ENCODE measurements at places on chromosomes 11 and 22. TPM values are rescaled to one million over a fixed set of nuclear protein-coding genes. Genes with fewer than 3 reads are reported as not detected.

Gene UBQLN3
- total RNA-seq, result 0.58 TPM

Gene RAB36
- total RNA-seq, result 2.0 TPM

- no peak for DNase-seq
Observed at GRCh38 chr11:57158599-57158998, 23.2 kb upstream of the LRRC55 start.

DNA sequence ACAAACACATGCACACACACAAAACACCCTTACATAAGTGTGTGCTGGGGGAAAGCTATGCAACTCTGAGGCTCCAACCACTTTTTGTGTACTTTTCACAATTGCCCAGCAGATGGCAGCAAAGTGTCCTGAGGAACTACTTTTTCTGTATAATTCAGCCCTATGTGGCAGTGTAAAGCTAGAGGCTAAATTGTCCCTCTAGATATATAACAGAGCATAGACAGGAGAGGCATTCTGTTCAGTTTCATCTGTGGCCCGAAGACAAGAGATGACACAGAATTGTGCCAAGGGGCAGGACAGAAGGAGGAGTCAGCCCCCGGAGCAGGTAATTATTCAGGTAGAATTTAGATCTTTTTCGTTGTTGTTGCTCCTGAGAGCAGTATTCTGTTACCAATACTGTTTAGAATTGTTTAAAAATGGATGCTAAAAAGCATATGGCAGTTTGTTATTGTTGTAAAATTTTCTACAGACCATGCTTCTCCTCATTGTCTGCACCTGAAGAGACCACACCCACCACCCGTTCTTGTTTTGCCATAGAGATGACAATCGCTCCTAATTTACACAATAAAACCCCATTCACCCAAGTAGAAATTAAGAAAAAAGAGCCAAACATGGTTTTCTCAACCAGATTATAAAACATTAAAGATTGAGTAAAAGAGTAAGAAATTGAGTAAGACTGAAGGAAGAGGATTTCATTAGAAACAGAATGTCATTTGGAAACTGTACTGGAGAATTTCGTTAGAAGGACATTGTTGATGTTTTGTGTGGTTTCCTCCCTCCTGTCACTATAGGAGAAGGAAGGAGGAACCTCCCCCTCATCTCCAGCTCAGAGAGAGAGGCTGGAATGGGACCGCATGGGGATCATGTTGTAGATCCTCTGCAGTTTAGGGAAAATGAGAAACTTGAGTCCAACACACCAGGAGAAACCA is 14.5 kb upstream of the MS4A7 start:
- DNase-seq, result peak; percentile 42

Gene MN1
- 9.1 TPM for total RNA-seq

Gene POU2AF3
- total RNA-seq, result 2.5 TPM

- peak; percentile 3 for DNase-seq
Observed at GRCh38 chr11:7019500-7020182, 505 bp downstream of the ZNF214 start.

Gene FADS2
- 75.1 TPM for total RNA-seq

Gene UCP3
- 0.85 TPM for total RNA-seq

Gene YAP1
- total RNA-seq, result 129 TPM

Gene OR8D4
- total RNA-seq, result 0.21 TPM
